ENCODE measurements at places on chromosomes 3 and 15. TPM values are rescaled to one million over a fixed set of nuclear protein-coding genes. Genes with fewer than 3 reads are reported as not detected.
A peak's percentile ranks its signal among the peaks of the same experiment; 100 is the strongest.

Gene HESX1
- 1.7 TPM for total RNA-seq

Gene BCHE
- 78.5 TPM for total RNA-seq

Gene GRM2
- not detected for total RNA-seq

Gene IL5RA
- not detected for total RNA-seq

DNA sequence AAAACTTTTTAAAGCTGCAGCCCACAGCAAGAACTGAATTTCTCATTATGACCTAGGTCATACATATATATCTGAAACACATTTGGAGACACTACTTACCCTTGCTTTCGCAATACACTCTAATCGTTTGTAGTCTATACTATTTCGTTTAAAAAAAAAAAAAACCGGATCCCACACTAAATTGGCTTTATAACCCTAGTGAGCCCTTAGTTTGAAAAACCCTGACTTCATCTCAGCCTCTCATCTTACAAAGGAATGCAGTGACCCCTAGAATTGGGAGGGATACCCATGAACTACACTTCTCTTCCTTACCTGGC is 4.2 kb downstream of the RARRES1 start:
- no peak for DNase-seq

DNA sequence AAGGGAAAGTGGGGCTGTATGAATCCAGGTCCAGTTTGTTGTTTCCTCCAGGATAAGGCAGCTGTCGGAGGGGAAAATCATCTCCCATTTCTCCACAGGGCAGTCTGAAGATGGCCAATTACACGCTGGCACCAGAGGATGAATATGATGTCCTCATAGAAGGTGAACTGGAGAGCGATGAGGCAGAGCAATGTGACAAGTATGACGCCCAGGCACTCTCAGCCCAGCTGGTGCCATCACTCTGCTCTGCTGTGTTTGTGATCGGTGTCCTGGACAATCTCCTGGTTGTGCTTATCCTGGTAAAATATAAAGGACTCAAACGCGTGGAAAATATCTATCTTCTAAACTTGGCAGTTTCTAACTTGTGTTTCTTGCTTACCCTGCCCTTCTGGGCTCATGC is 911 bp downstream of the CCRL2 start:
- DNase-seq, result no peak

GRCh38 chr3:6781092-6781491 is 79.8 kb upstream of the GRM7 start:
- DNase-seq, result no peak

DNA sequence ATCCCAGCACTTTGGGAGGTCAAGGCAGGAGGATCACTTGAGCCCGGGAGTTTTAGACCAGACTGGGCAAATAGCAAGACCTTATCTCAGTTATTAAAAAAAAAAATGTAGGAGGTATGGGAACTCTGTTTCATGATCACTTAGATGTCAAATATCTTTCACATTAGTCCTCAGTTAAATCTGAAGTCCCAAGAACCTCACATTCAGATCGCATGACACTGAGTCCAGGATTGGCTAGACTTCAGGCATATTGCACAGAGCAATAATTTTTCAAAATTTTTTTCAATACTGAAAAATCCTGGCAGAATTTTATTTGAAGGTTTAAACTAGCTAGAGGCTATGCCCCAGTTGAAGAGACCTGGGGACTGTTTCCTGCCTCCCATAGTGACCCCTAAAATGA is 56.3 kb upstream of the ZNF148 start:
- DNase-seq, result no peak

DNA sequence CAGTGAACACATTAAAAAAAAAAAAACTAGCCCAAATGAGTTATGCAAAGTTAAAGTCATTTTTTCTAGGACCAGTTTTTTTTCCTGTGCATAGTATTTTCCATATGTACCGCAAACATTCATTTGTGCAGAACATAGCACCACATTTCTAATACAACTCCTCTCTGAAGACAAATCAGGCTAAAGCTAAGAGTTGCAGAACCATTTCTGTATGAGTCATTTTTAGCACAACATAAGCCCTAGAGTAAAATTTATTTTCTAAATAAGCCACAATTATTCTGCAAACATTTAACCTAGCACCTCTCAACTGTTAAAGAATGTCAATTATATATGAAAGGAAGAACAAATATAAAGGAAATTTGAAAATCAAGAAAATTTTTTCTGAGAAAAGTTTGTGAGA is 375.8 kb downstream of the TIGIT start:
- DNase-seq, result no peak

- no peak for DNase-seq
Measured at GRCh38 chr15:90597577-90597976, 67.9 kb downstream of the CRTC3 start.

GRCh38 chr15:60717008-60717407 is 238.1 kb upstream of the ICE2 start:
- DNase-seq, result no peak

DNA sequence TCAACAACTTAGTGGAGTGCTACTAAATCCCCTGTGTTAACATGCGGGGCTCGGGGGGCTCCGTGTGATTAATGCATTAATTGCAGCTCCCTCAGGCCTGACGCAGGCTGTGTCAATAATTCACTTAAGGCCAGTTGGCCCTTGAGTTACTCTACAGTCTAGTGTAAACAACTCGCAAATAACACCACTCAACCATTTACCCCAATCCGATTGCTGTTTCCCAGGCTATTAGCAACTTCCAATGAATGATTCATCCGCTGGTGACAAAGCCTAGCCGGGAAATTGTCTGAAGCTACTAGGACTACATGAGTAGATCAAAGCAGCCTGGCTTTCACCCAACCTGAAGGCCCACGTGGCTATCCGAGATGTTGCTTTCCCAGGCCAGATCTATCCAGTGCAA is 121.3 kb upstream of the SOX14 start:
- peak; percentile 30 for DNase-seq

DNA sequence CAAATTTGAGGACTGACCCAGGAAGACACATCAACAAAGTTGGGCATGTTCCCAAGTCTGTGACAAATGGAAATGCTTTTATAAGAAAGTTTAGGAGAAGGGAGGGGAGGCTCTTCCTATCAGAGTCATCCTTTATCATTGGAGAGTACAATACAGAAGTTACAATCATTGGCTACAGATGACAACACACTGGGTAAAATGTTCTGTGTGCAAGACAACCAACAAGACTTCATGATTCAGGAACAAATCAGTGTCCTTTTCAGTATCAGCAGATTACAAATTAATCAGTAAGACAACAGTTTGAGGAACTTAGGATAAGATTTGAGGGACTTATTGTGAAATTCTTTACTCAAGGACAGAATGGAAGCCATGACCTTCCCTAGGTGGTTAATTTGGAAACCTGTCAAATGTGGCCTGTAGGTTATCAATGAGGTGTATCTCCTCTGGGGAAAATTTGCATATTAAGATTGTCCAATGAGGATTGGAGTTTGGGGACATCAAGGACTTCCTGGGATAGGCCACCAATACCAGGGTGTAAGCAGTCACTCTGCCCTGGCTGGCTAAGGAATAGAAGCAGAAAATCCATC is 274.4 kb upstream of the RORA start:
- DNase-seq, result no peak

DNA sequence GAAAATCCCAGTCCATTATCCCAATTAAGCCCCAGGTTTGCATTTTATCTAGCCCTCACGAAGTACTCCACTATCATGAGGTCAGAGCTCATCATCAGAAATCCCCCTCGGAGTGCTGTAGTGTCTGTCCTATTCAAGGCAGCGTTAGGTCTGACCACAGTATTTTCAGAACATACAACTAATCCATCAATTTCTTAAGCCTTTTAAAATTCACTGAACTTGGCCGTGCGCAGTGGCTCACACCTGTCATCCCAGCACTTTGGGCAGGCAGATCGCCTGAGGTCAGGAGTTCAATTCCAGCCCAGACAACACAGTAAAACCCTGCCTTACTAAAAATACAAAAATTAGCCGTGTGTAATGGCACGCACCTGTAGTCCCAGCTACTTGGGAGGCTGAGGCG is 11.9 kb downstream of the VGLL4 start:
- DNase-seq, result no peak

GRCh38 chr3:46127503-46127902 is 80.6 kb downstream of the CCR1 start:
- peak; percentile 36 for DNase-seq

- no peak for DNase-seq
Measured at GRCh38 chr3:128329491-128330213, 137.0 kb downstream of the DNAJB8 start.

GRCh38 chr3:39990532-39990931 is 181.1 kb downstream of the MYRIP start:
- DNase-seq, result peak; percentile 33
